ENCODE measurements at places on chromosomes 16 and 17.
A peak's percentile ranks its signal among the peaks of the same experiment; 100 is the strongest.

DNA sequence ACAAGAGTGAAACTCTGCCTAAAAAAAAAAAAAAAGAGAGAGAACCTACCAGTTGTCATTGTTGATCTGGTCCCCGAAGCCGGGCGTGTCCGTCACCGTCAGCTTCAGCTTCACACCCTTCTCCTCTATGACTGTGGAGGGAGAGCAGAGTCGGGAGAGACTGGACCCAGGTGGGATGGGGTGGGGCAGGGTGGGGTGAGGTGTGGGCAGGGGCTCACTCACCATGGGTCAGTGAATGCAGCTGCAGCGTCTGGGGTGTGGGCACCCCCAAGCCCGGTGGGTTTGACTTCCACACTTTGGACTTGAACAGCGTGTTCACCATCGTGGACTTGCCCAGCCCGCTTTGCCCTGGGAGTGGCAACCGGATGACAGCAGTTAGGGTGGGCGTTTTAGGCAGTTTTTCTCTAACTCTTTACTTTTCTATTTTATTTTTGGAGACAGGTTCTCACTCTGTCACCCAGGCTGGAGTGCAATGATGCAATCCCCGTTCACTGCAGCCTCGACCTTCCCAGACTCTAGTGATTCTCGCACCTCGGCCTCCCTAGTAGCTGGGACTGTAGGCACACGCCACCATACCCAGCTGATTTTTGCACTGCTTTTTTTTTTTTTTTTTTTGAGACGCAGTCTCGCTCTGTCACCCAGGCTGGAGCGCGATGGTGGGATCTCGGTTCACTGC, 2.2 kb downstream of the SEPTIN12 start:
- no peak for DNase-seq

DNA sequence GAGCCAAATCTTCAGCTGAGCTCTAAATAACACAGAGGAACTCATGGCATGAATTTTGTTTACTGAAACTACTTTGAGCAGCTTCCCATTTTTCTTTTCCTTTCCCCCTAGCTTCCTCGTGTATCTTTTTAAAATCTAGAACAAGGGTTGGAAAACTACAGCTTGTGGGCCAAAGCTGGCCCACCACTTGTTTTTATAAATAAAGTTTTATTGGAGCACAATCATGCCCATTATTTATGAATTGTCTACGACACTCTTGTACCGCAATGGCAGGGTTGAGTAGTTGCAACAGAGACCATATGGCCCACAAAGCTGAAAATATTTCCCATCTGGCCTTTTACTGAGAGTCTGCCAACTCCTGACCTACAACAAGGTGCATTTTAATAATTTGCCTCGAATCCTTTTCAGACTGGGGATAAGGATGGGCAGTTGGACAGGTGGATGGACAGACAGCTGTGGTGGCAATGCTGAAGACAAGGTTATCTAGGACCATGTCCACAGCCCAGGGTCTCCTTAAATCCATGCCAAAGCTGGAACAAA, 87.7 kb downstream of the RMI2 start:
- no peak for DNase-seq

DNA sequence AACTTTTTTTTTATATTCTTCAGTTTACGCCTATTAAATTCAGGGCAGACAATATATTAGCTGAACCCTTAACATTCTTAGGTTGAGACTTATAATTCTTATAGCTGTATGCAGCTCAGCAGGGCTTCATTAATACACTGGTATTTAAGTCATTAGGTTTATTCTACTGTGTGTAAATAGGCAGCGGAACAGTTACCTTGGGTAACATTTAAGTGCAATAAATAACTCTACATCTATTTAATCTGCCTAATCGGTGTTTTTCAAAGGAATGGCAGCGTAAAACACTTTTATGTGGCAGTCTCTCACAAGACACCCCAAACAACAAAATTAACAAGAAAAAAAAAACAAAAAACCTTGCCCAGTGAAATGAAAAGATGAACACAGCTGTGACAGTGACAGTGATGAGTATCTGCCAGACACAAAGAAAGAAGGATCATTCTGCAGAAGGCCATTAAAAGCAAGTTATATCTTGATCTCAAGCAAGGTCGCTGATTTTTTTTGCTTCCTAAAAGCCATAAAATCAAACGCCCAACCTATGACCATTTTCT, 32.6 kb downstream of the KCNJ2 start:
- no peak for DNase-seq

DNA sequence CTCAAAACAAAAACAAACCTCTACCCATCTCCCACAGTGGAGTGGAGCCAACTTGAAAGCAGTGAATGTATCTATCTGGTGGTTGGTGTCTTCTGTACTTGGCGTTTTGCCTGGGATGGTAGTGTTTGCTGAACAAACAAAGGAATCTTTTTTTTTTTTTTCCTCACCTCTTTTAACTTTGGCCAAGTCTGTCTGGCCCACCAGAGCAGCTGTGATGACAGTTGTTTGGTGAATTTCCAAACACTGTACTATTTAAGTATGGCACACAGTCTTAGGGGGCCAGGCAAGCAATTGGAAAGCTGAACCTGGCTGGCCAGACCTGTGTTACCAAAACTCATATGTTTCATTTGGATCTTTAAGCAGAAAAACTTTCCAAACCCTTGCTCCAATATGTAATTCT, 101.8 kb upstream of the CDH13 start:
- DNase-seq = no peak

- DNase-seq = no peak
Measured at GRCh38 chr16:66263973-66264310, 102.5 kb upstream of the CDH5 start.

- no peak for DNase-seq
Measured at GRCh38 chr16:85426806-85427205, 186.3 kb upstream of the GSE1 start.

GRCh38 chr16:79307214-79307613, 293.3 kb downstream of the MAF start:
- DNase-seq = no peak

DNA sequence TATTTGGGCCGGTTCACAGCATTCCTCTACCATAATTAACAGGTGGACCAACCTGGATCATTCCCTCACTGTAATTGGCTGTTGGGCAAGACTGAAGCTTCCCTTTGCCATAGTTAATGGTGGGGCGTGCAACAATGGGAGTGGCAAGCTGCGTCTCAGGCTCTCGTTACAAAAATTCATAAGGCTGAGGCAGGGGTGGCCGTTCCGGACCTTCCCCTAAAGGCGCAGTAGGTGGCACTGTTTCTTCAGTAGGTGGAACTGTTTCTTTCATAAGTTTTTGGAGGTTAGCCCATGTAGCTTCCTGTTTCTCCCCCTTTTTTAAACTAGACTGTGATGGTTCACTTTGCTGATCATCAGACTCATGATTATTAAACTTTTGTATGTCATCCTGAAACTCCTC, 17.0 kb upstream of the TMC5 start:
- no peak for DNase-seq

DNA sequence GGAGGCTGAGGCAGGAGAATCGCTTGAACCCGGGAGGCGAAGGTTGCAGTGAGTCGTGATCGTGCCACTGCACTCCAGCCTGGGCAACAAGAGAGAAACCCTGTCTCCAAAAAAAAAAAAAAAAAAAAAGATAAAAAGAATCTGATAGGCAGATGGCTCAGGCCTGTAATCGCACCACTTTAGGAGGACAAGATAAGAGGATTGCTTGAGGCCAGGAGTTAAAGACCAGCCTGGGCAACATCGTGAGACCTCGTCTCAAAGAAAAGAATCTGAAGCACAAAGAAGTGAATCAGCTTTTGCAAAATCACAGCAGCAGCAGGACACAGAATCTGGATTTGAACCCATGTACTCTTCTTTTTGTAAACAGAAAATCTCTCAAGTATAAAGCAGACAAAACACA, 7.6 kb downstream of the NOB1 start:
- DNase-seq = no peak

GRCh38 chr16:1471569-1472194, 3.1 kb downstream of the CLCN7 start:
- DNase-seq = no peak

- peak; percentile 56 for DNase-seq
Measured at GRCh38 chr16:85002608-85003007, 8.7 kb downstream of the ZDHHC7 start.

GRCh38 chr17:48497103-48497502, 33.7 kb downstream of the HOXB1 start:
- no peak for DNase-seq

- DNase-seq = no peak
Measured at GRCh38 chr16:88697831-88698615, 8.2 kb downstream of the RNF166 start.

GRCh38 chr17:44977065-44977464, 9.0 kb upstream of the C1QL1 start:
- no peak for DNase-seq

GRCh38 chr16:86614699-86615098, 36.4 kb downstream of the FOXL1 start:
- DNase-seq = no peak

GRCh38 chr16:58409316-58409973, 17.2 kb downstream of the GINS3 start:
- peak; percentile 54 for DNase-seq

GRCh38 chr17:39533891-39534290, 72.6 kb downstream of the CDK12 start:
- no peak for DNase-seq

DNA sequence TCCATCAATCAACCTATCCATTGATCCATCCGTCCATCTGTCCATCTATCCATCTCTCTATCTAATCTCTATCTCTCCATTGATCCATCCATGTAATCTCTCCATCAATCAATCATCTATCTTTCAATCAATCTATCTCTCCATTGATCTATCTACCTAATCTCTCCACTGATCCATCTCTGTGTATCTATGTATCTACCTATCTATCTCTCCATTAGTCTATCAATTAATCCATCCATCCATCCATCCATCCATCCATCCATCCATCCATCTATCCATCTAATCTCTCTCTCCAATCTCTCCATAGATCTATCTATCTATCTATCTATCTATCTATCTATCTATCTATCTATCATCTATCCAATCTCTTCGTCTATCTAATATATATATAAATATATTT, 3.5 kb upstream of the RNF222 start:
- DNase-seq = no peak

DNA sequence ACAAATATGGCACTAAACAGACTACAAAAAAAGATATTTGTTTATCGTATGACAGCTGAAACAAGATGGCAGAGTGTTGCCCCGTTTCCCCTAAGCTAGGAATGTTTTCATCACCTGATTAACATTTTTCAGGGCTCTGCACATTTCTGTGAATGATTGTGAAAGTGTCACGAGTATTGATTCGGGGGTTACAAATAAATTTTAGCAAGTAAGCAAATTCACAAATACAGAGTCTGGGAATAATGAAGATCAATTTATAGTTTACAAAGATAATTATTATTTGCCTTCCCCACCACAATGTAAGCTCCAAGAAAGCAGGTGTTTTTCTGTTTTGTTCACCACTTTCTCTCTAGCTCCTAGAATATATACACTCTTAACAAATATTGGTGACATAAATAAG, 361.2 kb upstream of the ERCC4 start:
- DNase-seq = no peak

DNA sequence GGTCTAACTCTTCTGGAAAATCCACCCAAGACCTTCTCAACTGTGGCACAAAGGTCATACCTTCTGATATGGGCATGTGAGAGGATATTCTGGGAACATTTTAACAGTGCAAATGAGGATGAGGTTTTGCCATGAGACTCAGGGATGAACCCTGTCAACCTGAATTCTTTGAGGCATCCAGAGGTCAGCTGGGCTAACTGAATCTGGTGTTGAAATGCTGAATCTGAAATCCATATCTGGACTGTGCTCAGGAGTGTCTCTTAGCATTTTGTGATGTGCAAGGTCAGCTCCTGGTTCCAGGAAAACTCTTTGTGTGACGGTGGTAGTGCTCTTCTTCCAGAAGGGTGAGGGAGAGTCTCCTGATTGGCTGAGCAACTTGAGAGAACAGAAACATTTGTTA, 276.0 kb upstream of the SALL1 start:
- no peak for DNase-seq

DNA sequence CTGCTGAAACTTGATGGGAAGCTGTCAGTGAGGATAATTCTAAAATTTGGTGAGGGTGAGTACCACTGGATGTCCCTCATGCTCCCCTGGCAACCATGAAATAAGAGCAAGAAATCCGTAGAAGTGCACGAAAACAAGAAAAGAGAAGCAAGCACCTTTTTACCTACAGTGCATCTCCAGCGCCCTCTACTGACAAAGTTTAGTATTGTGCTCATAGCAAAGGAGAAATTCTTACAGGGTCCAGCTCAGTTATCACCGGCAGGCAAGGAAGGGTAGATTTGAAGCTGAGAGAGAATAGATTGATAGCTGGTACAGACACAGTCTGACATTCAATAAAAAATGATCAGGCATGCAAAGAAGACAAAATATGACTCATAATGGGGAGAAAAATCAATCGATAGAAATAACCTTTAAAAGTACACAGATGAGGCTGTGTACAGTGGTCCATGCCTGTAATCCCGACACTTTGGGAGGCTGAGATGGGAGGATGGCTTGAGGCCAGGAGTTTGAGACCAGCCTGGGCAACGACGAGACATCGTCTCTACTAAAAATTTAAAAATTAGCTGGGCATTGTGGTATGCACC, 28.3 kb upstream of the TEX2 start:
- DNase-seq = no peak

DNA sequence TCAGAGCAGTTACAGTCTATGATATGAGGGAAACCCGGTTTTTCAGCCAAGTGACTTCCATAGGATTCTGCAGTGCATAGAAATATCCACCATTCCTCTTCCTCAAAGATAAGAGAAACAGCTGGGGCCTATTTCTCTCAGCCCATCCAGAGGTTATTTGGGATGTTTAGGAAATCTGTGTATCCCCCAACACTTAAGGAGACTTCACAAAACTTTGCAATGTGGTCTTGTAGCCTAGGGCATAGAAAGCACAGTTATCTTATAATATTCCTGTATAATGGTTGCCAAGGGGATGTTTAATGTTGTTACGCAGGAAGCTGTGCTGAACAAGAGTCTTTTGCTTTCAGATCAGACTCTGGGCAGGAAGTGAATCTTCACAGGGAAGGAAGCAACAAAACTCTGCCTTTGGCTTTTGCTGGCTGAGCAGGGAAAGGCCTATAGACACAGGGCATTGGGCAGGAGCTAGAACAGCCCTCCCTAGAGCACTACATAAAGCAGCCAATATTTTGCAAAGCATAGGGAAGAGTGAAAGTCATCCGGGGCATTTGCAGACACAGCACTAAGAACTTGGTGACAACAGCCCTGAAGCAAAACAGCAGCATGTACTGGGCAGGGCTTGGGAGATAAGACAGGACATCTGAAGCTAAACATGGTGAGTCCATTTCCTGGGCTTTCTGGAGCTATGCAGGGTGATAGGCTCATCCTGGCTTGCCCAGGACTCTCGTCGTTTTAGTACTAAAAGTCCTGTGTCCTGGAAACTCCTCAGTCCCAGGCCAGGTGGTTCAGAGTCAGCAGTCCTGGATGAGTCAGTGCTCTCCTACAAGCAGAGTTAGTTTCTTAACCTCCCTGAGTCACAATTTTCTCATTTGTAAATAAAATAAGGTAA, 18.7 kb upstream of the BEAN1 start:
- no peak for DNase-seq

- no peak for DNase-seq
Measured at GRCh38 chr16:54285414-54286089, 1.0 kb downstream of the IRX3 start.

GRCh38 chr17:5661491-5662125, 77.3 kb upstream of the NLRP1 start:
- DNase-seq = no peak

- DNase-seq = no peak
Measured at GRCh38 chr16:82317411-82318167, 147.6 kb upstream of the MPHOSPH6 start.

Measured in stromal cell of bone marrow (primary cell).